ENCODE measurements at places on chromosomes 13 and 19. TPM values are rescaled to one million over a fixed set of nuclear protein-coding genes. Genes with fewer than 3 reads are reported as not detected.

GRCh38 chr19:44954278-44954648 lies 917 bp upstream of the CLPTM1 start:
- DNase-seq = no peak
- H3K4me1 ChIP-seq = peaks cover 40% of the 10 kb centered on the region
- H3K36me3 ChIP-seq = no peaks in the 10 kb centered on the region
- no peaks in the 10 kb centered on the region for H3K27me3 ChIP-seq

Gene CLN5
- total RNA-seq = 32.4 TPM

- H3K4me3 ChIP-seq = no peak overlapping the region
- no peaks in the 10 kb centered on the region for H3K36me3 ChIP-seq
- H3K27ac ChIP-seq = no peak overlapping the region
- no peak for DNase-seq
- no peaks in the 10 kb centered on the region for H3K27me3 ChIP-seq
These were observed 16.8 kb downstream of the MEIS3 start for GRCh38 chr19:47402504-47402903.

GRCh38 chr19:29504454-29504853 lies 21.3 kb upstream of the VSTM2B start:
- no peaks in the 10 kb centered on the region for H3K36me3 ChIP-seq
- H3K4me3 ChIP-seq = no peak overlapping the region
- no peak overlapping the region for H3K27ac ChIP-seq

DNA sequence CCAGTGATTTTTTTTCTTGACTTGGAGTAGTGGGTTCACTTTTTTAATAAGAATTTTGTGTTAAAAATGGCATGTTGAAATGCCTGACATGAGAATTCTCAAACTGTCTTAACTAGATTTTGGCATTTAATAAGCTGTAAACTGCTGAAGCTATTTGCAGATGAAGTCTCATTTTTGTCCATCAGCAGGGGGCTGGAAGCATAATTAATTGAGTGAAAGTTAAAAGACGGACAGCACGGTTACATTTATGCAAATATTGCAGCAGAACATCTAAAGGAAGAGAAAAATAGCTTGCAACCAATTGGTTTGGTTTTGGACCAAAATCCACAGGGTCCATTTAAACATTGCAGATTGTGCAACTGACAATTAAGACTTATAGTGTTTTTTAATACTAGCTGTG lies 837.3 kb upstream of the KLHL1 start:
- no peaks in the 10 kb centered on the region for H3K36me3 ChIP-seq
- no peak overlapping the region for H3K27ac ChIP-seq
- no peaks in the 10 kb centered on the region for H3K27me3 ChIP-seq
- H3K4me1 ChIP-seq = no peaks in the 10 kb centered on the region

Gene ZIM2
- total RNA-seq = 0.48 TPM
